ENCODE measurements at places on chromosomes 7 and 10.

GRCh38 chr7:139482662-139483466 lies 609 bp downstream of the KLRG2 start:
- no peak for DNase-seq

- DNase-seq = no peak
Measured at GRCh38 chr10:44992070-44992731, 8.5 kb upstream of the ZNF22 start.

DNA sequence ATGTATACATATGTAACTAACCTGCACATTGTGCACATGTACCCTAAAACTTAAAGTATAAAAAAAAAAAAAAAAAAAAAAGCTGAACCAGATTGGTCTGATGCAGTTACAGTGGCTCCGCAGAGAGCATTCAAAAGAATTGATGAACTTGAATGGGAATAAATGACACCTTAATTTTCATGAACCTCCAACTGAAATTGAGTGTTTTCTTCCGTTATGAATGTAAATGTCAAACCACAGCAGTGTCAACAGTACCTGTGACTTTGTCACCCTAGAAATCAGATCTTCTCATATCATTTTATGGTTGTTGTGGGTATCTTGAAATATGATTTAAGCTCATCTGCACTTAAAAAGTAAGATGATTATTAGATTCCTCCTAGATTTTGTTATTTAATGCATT lies 32.7 kb upstream of the SRGN start:
- no peak for DNase-seq

DNA sequence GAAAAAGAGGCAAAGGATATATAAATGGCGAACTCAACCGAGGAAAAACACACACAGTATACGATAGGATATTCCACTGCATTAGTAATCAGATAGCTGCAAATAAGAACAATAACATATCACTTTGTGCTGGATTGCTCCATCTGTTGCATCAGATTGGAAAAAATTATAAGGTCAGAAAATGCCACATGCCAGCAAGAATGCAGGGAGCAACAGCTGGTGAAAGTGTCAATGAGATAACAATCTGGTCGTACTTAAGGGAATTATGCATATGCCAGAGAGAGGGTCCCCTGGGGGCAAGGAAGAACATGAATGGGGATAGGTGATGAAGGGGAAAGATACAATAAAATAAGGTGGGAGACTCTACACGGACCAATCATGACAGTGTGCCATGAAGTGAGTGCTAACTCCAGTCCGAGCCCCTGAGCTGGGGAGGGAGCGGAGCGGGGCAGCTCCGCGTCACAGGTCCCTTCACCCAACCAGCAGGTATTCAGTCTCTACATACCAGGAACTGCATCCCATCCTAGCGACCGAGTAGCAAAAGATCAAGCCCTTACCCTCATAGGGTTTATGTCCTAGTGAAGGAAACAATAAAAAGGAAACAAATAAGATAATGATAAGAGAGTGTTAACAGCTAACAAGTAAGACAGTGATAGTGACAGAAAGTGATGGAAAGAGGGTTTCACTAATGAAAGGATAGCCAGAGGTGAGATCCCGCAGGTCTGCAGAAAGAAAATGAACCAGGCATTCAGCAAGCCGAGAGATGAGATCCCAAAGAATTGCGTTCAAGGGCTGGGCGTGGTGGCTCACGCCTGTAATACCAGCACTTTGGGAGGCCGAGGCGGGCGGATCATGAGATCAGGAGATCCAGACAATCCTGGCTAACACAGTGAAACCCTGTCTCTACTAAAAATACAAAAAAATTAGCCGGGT lies 9.4 kb downstream of the MPP7 start:
- no peak for DNase-seq

- DNase-seq = no peak
Measured at GRCh38 chr7:8829100-8829499, 395.7 kb downstream of the NXPH1 start.

- no peak for DNase-seq
Measured at GRCh38 chr10:96743988-96744585, 23.8 kb upstream of the PIK3AP1 start.

GRCh38 chr10:45526309-45526905 lies 146.2 kb downstream of the ZFAND4 start:
- DNase-seq = no peak

DNA sequence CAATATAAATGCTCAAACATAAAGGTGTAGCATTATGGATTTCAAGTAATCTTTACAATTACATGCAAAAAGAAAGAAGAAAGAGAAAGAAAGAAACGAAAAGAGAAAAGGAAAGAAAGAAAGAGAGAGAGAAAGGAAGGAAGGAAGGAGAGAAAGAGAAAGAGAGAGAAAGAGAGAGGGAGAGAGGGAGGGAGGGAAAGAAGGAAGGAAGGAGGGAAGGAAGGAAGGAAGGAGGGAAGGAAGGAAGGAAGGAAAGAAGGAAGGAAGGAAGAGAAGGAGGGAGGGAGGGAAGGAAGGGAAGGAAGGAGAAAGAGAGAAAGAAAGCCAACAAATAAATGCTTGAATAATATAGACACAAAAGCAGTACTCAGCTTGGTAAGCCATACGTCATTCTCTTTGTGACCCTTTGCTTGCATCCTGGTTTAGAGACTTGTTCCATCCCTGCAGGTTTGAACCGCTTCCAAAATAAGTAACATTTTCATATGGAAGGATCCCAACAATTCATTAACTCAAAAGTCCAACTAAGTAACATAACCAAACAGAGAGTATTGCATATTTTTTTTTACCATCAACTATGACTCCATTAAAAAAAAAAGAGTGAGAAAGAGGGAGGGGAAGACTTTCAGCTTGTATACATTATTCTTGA lies 95.8 kb downstream of the SEMA3D start:
- DNase-seq = no peak

DNA sequence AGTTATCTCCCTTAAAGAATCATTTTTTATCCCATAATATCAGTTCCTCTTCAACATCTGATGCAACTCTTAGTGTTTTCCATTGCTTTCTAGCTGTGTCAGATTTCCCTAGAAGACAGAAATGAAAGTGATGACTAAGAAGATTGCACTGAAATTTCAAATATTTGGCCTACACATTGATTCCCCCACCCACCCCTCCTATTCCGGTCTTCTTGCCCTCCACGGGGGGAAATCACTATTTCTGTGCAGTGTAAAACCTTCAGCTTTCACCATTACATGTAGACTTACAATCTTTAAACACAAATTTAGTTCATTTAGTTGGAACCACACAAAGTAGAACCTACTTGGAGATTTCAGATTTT lies 63.7 kb upstream of the IL6 start:
- no peak for DNase-seq

DNA sequence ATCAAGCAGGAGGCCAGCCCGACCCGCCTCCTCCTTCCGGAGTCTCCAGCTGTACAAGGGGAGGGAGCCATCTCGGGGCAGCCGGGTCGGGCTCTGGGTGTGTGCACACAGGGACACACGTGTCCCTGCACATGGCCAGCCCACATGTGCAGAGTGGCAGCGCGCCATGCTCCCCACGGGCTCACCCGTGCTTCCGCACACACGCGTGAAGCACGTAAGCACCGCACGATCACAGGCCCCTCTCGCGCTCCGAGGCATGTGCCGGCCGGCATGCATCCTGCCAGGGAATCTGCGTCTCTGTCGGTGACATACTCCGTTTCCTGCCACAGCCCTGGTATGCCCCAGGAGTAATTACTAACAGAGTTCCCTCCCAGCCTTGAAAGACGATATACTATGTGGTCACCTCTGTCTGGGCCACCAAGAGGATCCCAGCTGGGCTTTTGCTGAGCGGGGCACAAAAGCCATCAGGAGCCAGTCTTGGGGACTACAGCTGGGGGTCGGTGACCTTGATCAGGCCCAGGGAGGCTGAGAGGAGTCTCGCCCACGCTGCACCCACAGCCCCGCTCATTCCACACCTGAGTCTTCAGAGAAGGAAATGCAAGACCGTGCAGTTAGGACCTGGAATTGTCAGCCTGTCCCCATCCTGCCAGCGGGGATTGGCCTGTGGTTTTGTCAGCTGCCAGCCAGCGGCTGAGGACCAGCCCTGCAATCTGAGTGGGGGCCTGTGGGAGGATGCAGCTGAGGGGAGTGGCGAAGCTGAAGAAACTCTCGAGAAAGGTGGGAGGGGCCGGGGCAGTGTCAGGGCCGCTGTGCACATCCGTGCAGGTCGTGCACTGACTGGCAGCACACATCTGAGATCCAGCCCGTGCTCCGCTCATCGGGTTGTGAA lies 11.0 kb upstream of the LFNG start:
- DNase-seq = no peak

DNA sequence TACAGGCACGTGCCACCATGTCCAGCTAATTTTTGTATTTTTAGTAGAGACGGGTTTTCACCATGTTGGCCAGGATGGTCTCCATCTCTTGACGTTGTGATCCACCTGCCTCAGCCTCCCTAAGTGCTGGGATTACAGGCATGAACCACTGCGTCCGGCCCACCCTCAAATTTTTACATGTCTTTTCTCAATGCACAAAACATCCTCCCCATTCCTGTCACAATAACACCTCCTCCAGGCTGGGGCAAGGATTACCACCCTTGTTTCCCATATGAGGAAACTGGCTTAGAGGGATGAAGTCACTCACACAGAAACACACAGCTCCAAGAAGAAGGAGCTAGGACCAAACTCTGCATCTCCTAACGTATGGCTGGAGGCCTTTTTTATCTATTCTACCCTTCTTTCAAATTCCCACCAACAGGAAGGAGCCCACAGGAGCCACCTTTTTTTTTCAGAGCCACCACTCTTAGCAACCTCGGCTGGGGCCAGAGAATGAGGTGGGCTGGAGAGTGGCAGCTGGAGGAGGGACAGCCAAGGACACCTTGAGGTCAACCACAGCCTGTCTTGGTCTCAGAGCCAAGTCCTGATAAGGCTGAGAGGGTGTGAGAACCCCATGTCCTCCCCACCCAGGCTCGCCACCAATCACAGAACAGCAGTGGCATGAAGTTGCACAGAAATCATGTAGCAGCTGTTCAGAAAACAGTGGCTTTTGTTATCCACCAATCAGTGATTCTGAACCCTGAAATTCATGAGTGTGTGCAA lies 113.1 kb upstream of the PDLIM1 start:
- no peak for DNase-seq

DNA sequence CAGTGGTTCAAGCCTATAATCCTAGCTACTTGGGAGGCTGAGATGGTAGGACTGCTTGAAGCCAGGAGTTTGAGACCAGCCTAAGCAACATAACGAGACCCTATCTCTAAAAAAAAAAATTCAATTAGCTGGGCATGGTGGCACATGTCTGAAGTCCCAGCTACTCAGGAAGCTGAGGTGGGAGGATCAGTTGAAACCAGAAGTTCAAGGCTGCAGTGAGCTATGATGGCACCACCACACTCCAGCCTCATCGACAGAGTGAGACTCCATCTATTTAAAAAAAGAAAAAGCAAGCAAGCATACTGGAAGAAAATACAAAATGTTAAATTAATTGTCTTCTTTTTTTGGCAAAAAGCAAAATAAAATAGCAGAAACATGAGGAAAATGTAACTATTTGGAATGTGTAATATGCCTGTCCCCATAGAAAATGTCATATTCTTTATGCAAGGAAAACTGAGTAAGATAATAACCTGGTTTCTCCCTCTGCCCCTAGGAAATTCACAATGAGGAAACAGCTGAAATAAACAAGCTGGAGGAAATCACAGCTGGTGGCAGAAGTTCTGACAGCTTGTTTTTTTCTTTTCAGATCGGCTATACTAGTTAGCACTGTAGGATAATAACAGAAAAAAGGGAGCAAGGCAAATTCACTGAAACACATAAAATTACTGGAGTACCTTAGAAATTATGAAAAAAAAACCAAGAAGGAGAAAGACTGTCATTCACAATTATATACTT lies 48.5 kb downstream of the HERPUD2 start:
- DNase-seq = no peak

- DNase-seq = no peak
Measured at GRCh38 chr10:131700506-131700905, 200.3 kb upstream of the PPP2R2D start.

DNA sequence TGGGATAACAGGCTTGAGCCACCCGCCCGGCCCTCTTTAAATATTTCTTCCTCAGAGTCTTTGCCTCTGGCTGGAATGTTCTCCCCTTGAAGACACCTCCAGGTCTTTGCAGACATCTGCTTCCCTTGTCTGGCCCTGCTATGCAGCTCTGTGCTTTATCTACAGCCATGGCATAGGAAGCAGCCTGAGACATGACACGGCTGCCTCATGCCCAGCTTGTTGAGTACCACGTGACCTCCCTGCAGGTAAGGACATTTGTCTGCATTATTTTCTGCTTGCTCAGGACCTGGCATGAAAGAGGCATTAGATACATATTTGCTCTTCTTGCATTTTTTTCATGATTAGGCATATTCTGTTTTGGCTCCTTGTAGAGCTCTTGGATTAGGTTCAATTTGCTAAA lies 113.8 kb upstream of the KLF6 start:
- DNase-seq = no peak

- no peak for DNase-seq
Measured at GRCh38 chr10:8349610-8350249, 295.2 kb downstream of the GATA3 start.

GRCh38 chr7:90804370-90804769 lies 208.2 kb downstream of the CDK14 start:
- no peak for DNase-seq

DNA sequence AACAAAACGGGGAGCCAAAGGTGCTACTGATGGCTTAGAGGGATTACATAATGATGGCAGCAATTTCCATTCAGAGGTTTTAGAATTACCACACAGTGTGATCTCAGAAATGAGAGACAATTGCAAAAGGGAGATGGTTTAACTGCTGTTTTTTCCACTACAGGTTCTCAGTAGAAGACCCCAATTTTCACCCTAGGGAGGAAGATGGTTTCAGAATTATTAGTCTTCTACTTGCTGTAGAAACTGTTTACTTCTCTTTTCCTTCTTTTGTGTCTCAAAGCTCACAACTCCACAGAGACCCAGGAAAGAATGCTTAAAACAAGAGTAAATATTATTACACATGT lies 226.5 kb downstream of the INHBA start:
- no peak for DNase-seq

GRCh38 chr10:86287110-86287793 lies 79.3 kb downstream of the GRID1 start:
- DNase-seq = no peak

DNA sequence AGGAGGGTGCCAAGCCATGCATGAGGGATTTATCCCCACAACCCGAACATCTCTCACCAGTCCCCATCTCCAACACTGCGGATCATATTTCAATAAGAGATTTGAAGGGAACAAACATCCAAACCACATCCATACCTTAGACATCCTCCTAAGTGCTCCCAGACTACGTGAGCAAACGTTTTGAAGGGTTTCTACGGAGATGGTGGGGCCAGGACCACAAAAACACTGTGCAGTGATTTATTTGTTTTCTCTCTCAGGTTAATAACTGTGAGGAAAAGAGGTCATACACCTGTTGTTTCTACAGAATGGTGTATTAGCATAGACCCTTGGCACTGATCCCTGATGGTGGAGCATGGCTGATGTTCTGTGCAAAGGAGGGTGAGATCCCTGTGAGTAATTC lies 277.8 kb downstream of the FRMD4A start:
- no peak for DNase-seq

GRCh38 chr10:109029870-109030269 lies 893.4 kb downstream of the XPNPEP1 start:
- DNase-seq = no peak
